ENCODE measurements at places on chromosomes 16 and 17.

GRCh38 chr17:44496815-44497214 lies 6.4 kb downstream of the GPATCH8 start:
- DNase-seq: no peak

DNA sequence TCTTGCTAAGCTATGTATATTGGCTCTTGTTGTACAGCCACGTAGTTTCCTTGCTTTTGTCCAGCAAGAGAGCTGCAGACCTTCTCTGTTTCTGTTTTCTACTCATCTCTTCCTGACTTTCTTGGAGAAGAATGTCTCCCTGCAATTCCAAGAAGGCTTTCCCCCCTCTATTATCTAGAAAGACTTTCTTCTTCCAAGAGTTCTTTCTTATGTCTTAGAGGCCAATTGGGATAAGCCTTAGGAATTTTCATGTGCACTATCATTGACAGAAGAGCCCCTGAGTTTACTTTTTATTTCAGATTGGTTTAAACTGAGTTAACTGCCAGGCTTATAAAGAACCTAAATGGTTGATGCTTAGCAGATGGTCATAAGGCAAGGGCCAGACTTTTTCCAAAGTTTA lies 9.0 kb downstream of the CAPNS2 start:
- DNase-seq: no peak

- no peak for DNase-seq
Observed at GRCh38 chr17:75335315-75335714, 46.1 kb upstream of the SLC25A19 start.

- DNase-seq: no peak
Observed at GRCh38 chr17:58537266-58537665, 22.8 kb upstream of the MTMR4 start.

- DNase-seq: peak; percentile 73
Observed at GRCh38 chr16:54447576-54448440, 161.2 kb upstream of the IRX3 start.

DNA sequence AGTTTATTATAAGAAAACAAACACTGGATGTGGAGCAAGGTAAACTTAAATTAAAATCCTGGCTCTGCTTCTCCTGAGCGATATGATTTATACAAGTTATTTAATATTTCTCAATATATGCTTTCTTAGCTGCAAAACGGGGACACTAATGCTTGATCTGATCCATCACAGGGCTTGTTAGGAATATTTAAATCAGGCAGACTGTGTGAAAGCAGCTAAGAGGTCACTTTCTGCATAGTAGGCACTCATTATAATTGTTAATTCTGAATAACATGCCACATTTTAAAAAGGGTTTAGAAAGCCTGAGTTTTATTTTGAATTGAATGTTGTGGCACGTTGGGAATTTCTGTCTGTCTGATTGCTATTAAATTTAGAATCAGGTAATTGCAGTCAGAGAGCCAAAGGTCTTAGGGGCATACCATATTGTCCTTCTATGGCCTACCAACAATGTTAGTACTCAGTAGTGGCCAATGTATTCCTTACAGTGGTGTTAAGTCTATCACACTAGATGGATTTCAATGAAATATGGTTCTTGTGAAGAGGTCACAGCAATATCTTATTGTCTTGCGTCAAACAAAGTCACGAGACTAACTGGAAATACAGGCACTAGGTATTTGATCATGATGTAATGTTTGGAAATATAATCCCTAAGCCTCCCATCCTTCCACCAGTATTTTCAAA lies 890.0 kb upstream of the CDH8 start:
- no peak for DNase-seq

DNA sequence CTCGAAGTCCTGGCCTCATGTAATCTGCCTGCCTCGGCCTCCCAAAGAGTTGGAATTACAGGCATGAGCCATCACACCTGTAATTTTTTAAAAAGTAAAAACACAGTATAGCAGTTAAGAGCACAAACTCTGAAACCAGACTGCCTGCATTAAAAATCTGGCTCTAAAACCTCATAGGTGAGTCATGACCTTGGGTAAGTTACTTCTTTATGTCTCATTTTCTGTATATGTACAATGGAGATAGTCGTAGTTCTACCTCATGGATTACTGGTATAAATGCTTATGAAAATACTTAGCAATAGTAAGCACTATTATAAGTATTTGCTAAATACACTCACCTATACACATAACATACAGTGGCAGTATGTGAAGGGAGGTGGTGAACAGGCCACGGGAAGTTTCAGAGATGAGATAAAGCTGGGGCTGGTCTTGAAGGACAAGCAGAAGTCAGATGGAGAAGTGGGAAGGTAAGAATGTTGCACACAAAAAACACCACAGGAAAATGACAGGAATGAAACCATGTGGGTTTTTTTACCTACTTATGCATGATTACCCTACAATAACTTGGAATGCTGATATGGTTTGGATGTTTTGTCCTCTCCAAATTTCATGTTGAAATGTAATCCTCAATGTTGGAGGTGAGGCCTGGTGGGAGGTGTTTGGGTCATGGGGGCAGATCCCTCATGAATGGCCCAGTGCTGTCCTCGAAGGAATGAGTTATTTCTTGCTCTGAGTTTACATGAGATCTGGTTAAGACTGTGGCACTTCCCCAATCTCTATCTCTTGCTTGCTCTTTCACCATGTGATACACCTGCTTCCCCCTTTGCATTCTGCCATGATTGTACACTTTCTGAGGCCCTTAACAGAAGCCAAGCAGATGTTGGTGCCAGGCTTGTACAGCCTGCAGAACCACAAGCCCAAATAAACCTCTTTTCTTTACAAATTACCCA lies 33.9 kb downstream of the ZNF652 start:
- no peak for DNase-seq

DNA sequence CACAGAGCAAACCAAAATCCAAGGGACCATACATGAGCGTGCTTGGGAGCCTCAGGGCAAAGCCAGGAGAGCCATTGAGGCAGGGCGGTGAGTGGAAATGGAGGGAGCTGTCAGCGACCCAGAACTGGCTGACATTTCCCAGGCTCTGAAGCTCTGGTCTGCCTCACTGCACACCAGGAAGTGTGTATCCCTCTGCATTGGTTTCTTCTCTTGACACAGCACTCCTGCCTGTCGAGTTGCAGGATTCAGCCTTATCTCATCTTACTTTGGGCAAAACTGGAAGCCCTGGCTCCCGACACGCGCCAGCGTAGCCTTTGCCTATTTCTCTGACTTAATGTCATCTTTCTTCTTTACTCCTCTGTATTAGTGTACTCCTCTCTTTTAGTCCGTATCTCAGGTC lies 144.7 kb upstream of the HS3ST3A1 start:
- no peak for DNase-seq

GRCh38 chr16:57999366-57999970 lies 1.0 kb downstream of the ZNF319 start:
- DNase-seq: peak; percentile 39

Measured in choroid plexus epithelial cell (primary cell).